Prostate gland (tissue), 2 donors: ENCODE measurements at places on chromosomes 7 and 10. TPM values are rescaled to one million over a fixed set of nuclear protein-coding genes. Genes with fewer than 3 reads are reported as not detected.

Gene SFTPA1
- total RNA-seq = not detected

Gene MUC3A
- 28.8 TPM for total RNA-seq

Gene SAP25
- total RNA-seq = 19.5 TPM

Gene GIMAP4
- 11.0 TPM for total RNA-seq

Gene DEPP1
- total RNA-seq = 27.2 TPM

Gene EVX1
- 5.1 TPM for total RNA-seq

Gene WASHC2A
- total RNA-seq = 39.8 TPM

Gene AGAP5
- 9.7 TPM for total RNA-seq
